ENCODE measurements at places on chromosomes 16 and 17.

DNA sequence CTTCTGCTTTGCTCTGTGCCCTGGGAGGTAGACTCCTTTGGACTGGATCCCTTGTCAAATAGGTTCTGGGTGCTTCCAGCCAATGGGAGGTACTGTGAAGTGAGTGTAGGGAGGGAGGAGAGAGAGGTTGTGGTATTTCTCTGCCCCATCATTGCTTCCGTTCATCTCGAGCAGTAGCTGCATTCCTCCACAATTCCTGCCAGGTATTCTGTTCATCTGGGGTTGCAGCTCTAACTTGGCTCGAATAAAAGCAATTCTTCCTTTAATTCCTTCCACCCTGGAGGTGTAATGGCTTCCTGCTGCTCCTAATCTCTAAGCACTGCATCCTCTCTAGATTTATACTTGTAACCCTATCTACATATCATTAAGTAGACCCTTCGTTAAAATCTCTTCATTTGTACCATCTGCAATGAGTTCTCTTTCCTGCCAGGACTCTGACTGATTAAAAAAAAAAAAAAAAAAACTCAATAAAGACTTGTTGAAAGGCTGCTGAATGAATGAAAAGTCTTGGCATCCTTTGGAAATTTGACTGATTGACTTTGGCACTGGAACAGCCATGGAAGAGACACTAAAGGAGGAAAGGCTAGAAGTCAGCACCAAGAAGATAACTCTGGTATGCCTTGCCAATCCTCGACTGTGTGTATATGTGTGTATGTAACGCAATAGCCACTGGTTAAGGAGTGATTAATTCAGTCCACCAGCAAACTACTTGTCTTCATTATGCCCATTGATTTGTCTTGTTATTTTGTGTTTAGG, 616.9 kb upstream of the SOX9 start:
- no peak for DNase-seq

GRCh38 chr17:76994237-76994637, 126.0 kb downstream of the MGAT5B start:
- no peak for DNase-seq

DNA sequence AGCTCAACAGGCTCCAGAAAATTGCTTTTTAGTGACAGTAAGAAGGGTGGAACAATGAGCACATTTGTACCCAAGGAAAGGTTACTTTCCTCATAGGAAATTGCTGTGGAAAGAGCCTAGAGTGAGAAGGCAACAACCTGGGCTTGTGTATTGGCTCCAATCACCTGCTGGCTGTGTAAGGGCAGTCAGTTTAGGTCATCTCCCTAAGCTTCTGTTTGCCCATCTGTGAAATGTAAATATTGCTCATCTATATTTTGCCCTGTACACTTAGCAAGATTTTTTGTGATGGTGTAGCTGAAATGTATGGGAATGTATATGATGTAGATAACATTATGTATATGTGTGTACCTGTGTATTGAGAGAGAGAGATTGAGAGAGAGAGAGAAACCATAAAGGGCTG, 225.2 kb upstream of the MPHOSPH6 start:
- DNase-seq: no peak

DNA sequence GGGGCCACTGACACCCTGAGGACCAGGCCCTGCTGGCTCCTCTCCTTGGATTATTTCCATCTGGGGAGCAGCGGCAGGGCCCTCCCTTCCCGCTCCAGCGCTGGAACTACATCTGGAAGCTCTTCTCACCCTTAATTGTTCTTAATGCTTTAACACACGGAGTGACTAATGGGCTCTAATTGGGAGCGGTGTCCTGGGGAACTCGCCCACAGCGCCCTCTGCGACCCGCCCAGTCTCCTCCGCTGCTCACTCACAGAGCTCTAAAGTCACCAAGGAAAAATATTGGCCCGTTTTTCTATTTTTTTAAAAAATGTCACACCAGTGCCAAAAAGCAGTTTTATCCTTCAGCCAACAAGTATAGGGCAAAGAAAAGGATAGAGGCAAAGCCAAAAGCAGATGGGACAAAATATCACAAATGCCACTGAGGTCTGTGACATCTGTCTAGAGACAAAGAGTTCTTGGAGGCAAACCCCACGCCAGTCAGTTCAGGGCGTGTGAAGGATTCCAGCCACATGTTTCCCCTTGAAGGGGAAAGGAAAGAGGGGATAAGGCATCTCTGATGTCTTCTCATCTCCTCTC, 134.7 kb downstream of the RBFOX3 start:
- no peak for DNase-seq

DNA sequence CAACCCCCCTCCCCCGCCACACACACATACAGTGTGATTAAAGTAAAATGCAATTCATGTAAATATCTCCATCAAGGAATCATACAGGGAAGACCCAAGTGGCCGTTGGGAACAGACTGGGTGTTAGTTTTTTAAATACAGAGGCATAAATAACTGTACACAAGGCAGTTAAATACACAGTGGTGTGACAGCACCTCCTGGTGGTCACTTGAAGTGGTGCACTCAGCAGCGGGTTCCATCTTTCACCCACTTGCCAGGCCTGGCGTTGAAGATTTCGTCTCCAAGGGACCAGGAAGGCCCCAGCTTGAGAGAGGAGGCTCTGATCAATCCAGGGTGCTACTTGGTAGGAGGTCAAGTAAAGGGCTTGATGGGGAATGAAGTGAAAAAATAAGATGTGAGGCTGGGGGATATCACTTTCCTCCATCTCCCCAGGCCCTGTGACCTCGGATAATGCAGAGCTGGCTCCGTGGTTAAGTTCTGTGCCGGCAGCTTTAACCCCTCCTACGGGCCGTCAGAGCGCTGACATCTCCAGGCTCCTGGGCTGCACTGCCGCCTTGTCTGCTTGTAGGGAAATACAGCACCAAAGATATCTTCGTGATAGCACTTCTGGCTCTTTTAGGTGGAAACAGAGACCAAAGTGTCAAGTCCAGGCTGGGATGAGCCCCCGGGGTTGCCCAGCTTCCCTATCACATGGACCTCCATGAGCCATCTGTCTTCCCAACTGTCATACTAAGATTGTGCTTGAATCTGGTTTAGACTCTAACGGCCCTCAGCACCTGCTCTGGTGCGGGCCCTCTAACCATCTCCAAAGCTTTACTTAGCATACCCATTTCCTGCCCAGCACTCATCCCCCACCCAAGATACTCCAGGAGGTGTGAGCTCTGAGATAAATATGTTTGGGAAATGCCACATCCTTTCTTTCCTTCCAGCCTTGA, 20.7 kb downstream of the LGALS9 start:
- peak; percentile 84 for DNase-seq

DNA sequence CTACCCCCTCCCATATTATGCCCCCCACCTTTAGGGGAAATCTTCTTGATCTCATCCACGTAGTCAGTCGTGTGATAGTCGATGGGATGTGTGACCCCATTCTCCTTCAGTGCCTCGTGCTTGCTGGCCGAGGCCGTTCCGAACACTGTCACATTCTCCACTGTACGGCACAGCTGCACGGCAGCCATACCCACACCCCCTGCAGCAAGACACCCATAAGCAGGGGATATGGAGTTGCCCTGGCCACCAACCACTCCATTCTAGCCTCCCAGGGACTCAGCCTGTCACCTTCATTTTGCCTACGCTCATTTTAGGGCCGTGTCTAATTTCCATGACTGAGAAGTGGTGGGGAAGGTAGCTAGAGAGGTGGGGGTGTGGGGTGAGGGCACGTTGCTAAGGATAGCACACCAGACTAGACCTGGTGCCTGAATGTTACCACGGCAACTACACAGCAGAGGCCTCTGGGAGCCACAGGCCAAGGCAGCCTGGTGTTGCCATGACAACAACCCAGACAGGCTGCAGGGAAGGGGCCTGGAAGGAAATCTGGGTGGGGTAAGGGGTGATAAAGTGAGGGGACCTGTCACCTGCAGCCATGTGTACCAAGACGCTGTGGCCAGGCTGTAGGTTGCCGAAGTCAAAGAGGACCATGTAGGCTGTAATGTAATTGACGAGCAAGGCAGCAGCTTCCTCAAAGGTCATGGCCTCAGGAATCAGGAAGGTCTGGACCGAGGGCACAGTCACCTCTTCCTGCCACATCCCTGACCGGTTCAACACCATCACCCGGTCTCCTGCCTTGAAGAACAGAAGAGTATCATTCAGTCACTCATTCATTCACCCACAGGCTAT, 4.0 kb downstream of the VAT1 start:
- DNase-seq: no peak

DNA sequence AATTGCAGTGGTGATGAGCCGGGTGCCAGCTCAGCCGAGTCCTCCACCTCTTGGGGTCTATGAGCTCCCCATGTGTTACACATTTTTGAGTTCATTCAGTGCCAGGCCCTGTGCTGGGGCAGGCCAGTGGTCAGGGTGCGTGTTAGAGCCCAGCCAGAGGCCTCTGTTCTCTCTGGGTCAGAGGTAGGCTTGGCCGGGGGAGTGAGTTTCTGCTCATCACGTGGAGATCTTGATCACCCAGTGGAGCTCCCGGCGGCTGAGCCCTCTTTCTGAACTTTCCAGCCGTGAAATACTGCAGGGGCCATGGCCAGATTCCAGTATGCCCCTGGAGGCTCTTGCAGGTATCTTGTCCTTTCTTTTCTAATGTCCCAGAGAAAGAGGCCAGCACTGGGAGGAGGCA, 93.0 kb downstream of the RAP1GAP2 start:
- no peak for DNase-seq

- DNase-seq: no peak
These were observed 53.2 kb downstream of the MYH11 start for GRCh38 chr16:15803618-15804017.

- DNase-seq: no peak
These were observed 145.3 kb downstream of the GRIN2A start for GRCh38 chr16:10036956-10037355.

DNA sequence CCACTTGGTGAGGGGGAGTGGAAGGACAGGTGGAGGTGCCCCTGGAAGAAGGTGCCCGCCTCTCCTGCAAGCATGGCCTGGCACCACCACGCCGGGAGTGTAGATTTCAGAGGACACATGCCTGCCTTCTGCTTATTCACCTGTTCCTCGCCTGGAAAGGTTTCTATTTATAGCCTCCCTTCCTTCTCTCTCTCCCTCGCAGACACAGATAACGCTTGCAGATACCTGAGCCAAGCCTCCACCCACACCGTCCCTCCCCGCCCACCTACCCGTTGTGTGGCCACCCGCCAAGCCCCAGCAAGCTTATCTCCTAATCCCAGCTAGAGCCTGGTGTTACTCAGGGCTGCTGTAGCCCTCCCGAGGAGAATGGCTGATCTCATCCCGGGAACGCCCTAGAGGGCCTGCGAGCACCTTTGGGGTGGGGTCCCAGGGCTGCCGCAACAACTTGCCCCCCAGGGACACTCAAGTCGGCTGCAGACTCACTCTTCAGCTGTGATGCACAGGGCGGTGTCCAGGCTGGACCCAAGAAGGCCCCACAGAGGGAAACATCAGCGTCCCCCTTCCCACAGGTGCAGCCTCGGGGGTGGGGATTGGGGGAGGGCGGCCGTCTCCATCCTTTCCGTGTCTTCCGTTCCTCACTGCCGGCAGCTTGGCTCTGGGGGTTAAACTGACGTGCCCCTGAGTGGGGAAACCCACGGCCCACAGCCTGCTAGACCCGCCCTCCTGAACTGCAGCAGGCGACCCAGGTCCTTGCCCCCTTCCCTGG, 1.9 kb upstream of the SNAI3 start:
- DNase-seq: no peak

- DNase-seq: no peak
These were observed 140.6 kb downstream of the PARN start for GRCh38 chr16:14489460-14489859.

DNA sequence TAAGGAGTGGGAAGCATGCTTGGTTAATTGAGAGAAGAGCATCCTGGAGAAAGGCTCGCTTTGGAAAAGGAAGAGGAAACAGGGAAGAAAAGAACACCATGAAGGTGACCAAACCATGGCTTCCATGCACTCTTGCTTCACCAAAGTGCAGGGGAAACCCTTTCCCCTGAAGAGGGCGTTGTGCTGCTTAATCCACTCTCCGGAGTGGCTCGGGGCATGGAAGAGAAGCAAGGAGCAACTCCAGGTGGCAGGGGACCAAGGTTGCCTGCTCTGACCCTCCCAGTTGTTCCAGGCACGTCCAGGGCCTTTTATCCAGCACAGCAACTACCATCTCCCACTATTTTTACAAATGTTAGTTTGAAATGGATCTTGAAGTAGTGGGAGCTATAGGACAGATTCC, 108.1 kb downstream of the STX8 start:
- no peak for DNase-seq

- no peak for DNase-seq
These were observed 973 bp upstream of the IL4R start for GRCh38 chr16:27312580-27313421.

GRCh38 chr16:53041320-53042051, 11.2 kb downstream of the CHD9NB start:
- DNase-seq: no peak

- DNase-seq: no peak
These were observed 518 bp downstream of the MT1E start for GRCh38 chr16:56625943-56626654.

DNA sequence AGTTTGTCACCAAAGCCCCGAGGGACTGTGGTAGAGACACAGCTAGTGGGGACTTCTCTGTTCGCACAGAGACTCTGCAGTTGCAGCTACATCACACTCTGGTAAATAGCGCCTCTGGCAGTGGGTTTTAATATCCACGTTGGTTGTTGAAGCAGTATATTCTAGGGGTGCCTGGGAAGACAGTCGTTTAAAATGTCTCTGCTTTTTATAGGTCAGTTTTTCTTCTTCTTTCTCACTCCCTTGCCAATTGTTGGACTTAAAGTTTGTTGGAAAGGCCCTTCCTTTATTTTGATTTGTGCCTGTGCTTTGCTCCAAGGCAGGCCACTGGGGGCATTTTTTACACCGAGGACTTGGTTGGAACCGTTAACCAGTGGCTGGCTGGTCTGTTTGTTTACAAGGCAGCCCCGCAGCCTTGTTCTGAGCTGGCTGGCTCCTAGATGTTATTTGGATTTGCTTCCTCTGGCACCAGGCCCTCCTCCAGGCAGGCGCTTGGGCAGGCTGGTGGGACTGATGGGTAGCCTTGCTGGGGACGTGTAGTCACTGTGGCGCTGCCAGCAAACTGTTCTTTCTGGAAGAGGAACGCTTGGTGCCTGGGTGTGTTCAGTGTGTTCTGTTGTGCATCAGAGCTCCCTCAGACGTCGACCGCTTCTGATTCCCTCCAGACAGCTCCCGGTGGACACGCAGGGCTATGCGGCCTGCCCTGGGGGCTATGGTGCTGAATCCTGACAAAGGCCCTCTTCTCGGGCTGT, 218.2 kb upstream of the CHMP6 start:
- DNase-seq: no peak

GRCh38 chr17:44921122-44921882, 6.0 kb upstream of the GFAP start:
- no peak for DNase-seq

Measured in activated T-cell treated with anti-CD3 and anti-CD28 coated beads, Interleukin-2, amount 50 U/mL, for 48 hours (primary cell).